Stimulated activated CD8-positive, alpha-beta memory T cell treated with anti-CD3 and anti-CD28 coated beads, Interleukin-7, amount 100 ng/mL, for 4 hours (primary cell): ENCODE measurements at places on chromosomes 7 and 10.

- no peak for DNase-seq
Observed at GRCh38 chr7:119254742-119255141, 1018.2 kb upstream of the KCND2 start.

DNA sequence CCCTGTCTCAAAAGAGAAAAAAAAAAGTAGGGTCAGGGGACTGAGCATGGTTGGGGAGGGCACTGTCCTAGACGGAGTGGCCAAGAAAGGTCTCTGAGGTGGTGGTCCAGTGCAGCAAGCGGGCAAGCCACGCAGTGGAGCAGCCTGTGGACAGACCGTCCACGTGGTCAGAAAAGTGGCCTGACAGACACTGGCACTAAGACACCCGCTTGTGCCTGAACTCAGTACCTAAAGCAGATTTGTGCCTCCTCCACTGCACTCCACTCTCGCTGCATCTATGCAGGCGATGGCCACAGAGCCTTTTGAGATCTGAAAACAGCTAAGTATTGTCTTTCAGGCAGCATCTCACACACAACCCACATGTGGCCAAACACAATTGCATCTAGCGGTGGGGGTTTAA is 8.8 kb downstream of the ASB10 start:
- no peak for DNase-seq

DNA sequence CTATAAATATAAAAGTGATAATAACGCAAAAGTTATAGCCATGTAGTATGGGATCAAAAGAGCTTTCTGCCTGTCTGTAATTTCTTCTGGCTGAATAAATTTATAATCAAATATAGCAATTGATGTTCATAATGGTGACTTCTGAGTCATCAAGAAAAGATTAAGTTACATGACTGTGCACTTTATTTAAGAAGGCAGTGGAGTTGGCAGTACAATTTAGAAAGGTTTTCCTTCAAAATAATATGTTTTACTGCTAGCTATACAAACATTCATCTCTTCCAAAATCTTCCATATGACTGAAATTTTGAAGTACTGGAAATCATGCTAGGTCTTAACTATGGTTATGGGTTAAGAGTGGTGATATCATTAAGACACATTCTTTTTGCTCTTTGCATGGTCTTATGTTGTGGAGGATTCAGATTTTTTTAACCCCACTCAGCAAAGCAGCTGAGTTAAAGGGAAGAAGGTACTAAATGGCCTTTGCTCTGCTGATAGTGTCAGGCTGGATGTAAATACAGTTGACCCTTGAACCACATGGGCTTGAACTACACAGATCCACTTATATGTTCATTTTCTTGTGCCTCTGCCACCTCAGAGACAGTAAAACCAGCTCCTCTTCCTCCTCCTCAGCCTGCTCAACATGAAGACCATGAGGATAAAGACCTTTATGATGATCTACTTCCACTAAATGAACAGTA is 323.6 kb downstream of the BBS9 start:
- DNase-seq: no peak

DNA sequence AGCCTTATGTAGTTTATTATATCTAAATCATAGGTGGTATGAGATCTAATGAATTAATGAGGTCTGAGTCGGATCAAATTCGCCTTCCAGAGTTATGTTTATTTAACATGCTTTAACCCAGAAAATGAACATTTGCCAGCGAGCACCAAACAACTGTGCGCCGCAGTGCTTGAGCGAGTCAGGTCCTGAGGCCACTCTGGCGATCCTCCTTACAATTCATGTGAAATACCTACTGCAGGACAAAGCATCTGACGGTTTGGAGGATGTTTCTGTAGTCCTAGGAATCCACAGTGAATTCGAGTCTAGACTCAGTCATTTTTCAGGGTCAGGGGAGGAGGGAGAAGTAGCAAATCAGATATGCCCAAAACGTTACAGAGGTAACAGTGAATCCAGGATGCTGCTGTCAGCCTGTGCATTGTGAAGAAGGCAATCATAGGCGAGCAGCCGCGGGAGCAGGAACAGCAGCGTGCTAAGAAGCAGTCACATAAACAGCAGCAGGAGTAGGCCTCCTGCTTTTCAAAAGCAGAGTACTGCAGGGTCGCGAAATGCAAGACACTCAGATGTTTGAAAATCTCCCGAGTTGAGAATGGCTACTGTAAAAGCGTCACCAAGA is 120.2 kb downstream of the CACNB2 start:
- DNase-seq: no peak

DNA sequence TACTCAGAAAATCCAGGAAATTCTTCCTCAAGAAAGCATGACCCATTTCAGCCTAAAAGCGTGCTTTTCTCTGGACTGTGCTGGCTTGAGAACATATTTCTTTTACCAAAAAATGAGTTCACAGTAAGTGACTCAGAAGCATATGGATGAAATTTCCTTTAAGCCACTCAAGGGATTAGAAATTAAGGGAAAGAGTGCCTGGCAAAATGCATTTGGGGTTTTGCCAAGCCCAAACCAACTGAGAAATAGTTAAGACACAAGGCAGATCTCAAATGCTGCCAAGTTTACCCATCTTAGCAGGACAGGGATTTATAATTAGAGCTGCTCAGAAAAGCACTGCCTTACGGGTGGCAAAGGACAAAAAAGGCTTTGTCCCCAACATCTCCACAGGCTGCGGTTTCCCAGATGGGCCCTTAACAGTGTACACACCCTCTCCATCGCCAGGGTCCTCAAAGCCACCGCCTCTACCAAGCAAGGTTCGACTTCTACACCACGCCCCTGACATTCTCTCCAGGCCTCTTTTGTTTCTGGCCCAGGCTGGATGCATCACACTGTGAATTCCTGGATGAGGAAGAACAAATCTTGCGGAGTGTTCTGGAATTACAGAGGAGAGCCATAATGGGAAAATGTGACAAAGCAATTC is 30.1 kb upstream of the CDHR3 start:
- no peak for DNase-seq

DNA sequence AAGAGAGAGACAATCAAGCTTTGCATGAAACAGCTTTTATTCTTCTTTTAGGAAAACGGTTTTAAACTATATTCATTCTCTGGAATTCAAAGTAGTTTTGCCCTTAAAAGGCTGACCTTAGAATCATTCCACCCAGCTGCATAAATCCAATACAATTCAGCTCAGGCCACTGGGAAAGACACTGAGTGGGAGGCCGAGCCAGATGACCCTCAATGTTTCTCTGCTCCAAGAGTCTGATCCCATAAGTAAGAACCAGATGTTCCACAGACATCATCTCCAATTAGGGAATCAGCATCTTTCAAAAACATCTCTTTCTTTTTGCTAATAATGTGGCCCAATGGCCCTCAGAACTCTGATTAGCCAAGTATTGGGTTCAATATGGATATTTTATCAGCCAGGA is 26.1 kb downstream of the CREB3L2 start:
- DNase-seq: no peak

DNA sequence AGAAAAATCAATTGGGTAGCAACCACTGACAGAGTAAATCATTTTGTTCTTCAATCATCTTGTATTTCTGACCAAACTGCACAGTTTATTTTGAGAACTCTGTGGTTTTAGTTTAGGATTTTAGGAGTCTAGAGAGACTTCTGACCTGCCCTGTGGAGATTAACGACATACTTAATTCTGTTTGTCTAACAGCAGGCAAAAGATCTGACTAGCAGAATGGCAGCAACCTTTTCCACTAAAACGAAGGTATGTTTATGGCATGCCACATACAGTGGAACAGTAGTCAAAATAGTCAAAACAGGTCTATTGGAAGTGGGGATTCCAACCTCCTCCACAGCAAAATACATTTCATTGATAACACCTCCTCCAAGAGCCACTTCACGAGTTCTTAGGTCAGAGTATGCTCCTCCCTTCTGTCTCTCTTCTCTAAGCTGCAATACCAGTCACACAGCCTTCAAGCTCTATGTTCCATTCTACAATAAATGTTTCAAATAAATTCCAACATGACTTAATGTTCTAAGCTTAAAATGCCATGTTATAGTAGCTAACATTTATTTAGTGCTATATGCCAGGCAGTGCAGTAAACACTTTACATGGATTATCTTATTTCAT is 34.4 kb downstream of the NRCAM start:
- no peak for DNase-seq

DNA sequence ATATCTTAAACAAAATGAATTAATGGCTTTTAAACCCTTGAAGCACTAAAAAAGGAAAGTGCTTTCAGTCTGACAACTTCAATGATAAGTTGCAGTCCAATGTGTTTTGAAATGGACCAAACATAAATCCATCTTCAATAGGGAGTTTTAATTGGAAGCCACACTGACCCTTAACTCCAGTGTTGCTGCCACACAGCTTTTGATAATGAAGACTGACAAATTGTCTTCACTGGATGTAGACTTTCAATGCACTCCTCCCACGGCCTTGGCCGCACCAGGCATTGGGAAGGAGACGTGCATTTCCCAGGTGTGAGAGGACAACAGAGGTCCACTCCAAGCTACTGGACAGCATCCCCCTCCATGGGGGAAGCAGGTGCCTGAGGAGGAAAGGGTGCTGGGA is 159.0 kb upstream of the NRP1 start:
- no peak for DNase-seq

DNA sequence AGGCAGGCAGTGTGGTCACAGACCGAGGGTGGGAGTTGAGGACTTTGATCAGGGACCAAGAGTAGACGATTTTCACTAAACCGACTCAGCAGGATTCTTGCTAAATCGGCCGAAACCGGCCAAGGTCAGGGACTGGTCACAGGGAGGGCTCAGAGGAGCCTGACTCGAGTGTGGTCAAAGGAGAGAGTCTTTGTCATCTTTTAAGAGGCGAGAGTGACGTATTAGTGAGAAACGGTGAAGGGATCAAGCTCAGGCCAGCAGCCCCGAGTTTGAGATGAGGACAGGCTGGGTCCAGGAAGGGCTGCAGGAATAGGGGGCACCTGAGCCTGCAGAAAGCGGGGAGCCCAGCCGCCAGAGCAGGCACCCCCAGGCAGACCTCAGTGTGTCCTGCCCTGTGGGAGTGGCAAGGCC is 41.6 kb upstream of the FAM20C start:
- no peak for DNase-seq

GRCh38 chr7:146656988-146657387 is 540.4 kb downstream of the CNTNAP2 start:
- DNase-seq: no peak

GRCh38 chr10:88162852-88163251 is 299.4 kb downstream of the PTEN start:
- DNase-seq: no peak

GRCh38 chr7:131124001-131124629 is 203.6 kb upstream of the MKLN1 start:
- DNase-seq: no peak

DNA sequence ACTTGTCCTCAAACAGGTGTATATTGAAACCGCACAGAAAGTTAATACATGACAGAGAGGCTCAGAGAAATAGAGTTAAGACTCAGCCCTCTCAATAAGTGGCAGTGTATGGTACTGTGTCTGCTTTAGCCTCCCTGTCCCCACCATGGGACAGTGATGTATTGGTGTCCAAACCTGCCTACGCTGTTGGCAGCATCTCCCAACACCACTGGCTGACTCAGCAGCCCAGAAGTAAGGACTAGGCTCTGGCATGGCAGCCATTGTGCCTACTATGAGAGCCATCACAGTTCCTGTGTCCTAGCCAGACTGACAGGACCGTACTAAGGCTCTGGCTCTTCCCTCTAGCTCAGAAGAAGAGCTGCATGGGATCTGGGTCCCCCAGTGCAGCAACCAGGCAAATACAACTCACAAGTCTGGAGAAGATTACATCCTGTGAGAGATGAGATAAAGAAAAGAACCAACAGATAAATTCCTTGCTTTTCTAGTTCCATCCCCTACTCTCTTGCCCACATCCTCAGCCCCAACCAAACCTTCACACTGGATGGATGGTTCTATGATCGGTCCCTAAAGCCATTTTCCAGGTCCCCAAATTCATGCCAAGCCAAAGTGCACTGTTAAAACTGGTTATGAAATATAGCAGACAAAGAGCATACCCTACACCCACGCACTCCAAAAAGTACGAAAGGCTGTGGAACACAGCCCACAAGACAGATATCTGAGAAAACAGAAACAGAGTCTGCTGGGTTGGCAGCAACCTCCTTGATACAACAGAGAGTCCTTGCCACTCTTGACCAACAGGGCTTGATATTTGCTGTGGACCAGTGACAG is 44.1 kb upstream of the DMTF1 start:
- DNase-seq: no peak

- no peak for DNase-seq
Observed at GRCh38 chr10:93392121-93392520, 90.0 kb downstream of the MYOF start.

- DNase-seq: no peak
Observed at GRCh38 chr7:80151274-80151665, 16.6 kb downstream of the GNAI1 start.

DNA sequence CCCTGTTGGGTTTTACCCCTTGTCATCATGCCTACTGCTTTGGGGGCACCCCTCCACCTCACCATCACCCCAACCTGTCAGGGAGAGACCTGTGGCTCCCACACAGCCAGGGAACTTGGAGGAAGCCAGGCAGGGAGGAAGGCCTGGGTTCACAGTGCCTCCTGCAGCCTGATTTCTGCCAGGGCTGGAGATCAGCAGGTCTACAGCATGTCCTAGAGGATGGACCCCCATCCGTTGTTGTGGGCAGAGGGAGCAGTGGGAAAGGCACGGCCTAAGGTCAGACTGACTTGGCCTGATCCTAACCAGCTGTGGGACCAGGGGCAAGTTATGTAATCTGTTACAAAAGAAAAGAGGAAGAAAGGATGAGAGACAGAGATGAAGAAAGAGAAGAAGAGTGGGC is 28.2 kb downstream of the ZCCHC24 start:
- no peak for DNase-seq

DNA sequence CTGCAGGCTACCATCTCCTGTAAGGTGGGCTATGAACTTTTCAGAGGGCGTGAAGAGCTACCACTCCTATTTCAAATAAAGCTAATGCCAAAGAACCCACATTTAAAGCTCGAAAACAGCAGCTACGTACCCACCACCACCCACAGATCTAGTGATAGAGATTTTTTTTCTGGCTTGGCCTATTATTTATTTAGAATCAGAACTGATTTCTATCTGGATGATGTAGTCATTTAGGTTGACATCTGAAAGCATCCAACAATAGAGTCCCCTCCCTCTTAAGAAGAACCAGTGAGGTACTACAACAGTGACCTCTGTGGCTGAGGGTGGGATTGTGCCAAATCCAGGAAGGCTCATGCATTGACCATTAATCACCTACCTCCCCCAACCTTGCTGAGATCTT is 113.8 kb upstream of the ADO start:
- no peak for DNase-seq

DNA sequence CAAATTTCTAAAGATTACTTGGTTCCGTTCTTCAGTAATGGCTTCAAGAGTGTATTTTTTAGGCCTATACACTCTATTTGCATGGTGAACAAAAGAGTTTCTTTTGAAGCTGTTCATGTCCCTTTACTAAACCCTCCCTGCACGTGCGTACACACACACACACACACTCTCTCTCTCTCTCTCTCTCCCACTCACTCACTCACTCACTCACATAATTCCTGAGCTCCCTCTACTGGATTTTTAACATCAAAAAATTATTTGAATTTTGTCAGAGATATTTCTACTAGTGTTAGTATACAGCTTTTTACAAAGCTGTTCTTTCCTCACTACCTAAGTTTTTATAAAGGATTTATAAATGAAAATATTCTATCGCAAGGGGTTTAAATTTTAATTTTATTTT is 85.9 kb downstream of the UBE3C start:
- DNase-seq: no peak

GRCh38 chr10:11176746-11177145 is 159.1 kb downstream of the CELF2 start:
- DNase-seq: no peak

- no peak for DNase-seq
Observed at GRCh38 chr7:48634116-48634632, 290.2 kb upstream of the CDC14C start.
